Activated CD8-positive, alpha-beta memory T cell treated with anti-CD3 and anti-CD28 coated beads for 1 hour (primary cell): ENCODE measurements at places on chromosomes 5 and 9.
A peak's percentile ranks its signal among the peaks of the same experiment; 100 is the strongest.

DNA sequence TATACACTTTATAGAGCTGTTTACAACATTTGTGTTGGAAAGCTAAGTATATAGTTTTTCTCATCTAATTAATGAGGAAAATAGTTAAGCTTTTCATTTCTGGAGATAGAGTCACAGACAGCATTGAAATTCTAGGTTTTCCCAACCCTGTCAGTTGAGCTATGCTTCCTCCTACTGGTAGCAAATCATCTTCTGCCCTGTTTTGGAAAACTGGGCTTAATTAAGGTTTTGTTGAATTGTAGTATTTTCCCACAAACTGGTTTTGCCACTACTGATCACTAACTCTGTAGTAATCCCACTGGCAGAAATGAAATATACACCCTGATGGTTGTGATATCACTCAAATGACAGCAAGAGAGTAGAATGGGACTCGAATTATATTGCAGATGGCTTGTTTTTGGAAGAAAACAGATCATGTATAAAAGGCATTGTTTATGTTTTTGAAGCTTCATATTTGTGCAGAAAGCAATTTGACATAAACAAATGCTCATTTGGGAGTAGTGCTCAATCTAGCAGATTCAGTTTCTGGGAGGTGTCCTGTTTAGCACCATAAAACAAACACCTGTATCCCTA lies 46.6 kb downstream of the CD180 start:
- DNase-seq = no peak

GRCh38 chr9:91274949-91275492 lies 86.7 kb downstream of the AUH start:
- DNase-seq = no peak

DNA sequence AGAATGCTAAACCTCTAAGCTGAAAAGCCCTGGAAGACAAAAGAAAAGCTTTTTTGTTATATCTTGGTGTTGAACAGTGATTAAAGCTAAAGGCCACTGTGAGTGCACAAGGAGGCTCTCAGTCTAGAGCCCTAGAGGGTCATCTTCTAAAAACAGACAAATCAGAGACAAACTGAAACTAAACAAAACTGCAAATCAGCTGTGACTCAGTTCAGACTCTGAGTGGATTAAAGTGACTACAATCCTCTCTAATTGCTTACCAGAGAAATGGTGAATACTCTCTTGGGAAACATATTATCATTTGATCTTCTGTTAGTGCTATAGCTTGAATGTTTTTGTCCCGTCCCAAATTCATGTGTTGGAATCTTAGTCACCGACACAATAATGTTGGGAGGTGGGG lies 491.9 kb downstream of the CDH18 start:
- DNase-seq = no peak

DNA sequence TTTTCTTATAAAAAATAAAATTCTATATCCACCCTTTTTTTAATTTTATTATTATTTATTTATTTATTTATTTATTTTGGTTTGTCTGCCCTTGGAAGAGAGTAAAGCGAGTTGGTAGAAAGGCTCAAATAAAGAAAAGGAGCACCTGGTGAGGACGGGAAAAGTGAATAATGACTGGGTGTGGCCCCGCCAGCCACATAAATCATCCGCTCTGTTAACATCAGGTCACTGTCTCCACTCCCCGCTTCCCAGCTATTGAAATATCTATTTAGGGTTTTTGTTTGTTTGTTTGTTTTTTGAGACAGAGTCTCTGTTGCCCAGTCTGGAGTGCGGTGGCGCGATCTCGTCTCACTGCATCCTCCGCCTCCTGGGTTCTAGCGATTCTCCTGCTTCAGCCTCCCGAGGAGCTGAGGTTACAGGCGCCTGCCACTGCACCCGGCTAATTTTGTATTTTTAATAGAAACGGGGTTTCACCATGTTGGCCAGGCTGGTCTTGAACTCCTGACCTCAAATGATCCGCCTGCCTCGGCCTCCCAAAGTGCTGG lies 844 bp downstream of the POLR3G start:
- DNase-seq = no peak

- no peak for DNase-seq
These were observed 612.9 kb upstream of the TLE4 start for GRCh38 chr9:78958892-78959291.

GRCh38 chr5:39570403-39571027 lies 145.7 kb upstream of the DAB2 start:
- DNase-seq = no peak

- DNase-seq = no peak
These were observed 1.0 kb upstream of the EFNA5 start for GRCh38 chr5:107671742-107672210.

DNA sequence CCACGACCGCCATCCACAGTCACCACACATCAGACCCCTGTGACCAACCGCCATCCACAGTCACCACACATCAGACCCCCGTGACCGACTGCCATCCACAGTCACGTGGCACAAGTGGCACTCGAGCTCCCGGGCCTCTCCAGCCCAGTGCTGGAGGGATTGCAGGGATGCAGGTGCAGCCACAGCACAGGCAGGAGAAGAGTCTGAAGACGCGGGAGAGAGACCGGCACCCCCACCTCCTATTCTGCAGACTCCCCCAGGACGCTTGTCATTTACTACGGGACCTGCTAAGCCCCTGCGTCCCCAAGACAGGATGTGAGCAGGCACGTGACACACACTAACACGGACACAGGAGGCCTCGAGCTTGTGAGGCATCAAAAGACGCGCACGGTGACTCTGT lies 21.1 kb downstream of the TERT start:
- no peak for DNase-seq

DNA sequence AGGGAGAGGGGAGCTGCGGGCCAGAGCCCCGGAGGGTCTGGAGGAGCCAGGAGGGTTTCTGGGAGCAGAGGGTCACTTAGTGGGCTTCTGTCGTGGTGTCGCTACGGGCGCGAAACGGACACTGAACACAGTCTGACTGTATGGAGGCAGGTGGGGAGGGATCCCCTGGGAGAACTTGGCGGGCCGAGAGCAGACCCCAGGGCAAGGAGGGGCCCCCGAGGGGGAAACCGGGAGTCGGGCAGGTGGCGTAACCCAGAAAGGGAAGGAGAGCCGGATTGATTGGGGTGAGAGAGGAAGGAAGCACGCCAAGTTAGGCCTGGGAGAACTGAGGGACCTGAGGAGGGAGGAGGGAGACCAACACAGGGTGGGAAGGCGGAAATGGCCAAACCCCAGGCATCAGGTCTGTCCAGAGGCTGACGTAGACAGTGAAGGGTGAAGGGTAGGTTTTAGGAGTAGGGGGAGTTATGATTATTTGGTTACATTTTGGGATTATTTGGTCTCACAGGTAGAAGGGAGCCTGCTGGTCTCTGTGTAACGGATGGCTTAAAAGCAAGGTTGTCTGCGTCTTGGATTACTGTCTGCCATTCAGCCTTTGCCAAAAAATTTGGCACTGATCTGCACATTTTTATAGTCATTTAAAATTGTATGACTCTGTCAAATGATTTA lies 3.3 kb upstream of the MSMP start:
- no peak for DNase-seq

DNA sequence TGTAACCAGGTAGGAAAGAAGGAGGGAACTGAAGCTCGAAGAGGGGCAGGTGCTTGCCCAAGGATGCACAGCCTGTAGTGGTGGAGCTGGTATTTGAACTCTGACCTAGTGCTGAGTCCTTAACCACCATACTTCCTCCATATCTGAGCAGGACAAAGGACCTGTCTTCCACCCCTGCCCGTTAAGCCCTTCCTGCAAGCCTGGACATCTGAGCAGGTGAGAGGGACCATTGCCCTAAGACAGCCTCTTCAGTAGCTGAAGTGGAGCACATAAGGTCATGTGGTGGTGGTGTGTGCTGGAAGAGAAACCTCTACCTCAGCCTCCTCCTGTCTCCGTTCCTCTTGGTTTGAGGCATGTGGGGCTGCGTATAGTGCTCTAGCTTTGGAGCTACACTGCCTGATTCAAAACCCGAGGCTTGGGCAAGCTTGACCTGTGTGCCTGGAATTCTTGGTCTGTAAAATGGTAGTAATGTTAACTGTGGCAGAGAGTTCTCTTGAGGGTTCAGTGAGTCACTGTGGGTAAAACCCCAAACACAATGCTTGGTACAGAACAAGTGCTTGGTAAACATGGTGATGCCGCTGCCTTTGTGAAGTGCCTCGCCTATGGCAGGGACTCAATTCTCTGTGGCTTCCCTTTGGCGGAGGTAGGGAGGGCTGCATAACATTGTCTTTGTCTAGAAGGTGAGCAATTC lies 7.4 kb downstream of the GALNT10 start:
- peak; percentile 37 for DNase-seq

- no peak for DNase-seq
These were observed 353.6 kb downstream of the BNC2 start for GRCh38 chr9:16516891-16517290.

DNA sequence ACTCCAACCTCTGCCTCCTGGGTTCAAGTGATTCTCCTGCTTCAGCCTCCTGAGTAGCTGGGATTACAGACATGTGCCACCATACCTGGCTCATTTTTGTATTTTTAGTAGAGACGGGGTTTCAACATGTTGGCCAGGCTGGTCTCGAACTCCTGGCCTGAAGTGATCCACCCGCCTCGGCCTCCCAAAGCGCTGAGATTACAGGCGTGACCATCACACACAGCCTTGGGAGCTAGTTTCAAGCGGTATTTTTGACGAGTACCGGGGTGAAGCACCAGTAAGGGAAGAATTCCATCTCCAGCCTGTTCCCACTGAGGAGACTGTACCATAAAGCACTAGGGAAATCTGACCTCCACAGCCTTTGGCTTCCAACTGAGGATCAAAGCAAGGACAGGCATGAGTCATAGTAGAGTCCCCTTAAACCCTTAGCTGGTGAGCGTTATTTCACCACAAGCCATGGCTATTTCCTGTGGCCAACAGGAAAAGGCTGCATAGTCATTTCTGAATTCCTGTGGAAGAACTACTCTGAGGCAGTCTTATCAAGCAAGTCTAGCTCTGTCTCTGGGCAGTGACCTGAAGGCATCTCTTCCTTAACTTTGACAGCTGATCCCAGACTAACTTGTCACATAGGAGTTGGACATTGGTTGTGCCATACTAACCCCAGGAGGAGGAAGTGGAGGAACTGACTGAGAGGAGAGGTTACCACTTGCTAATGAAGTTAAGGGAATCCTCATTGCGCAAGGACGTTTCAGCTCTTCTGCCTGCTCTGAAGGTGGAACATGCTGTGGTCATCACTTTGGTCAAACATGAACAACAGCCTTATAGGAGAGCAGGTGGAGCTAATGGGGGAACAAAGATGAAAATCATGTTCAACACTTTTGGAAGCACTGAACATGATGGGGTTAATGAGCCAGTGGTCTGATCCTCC lies 85.8 kb upstream of the DMRT1 start:
- no peak for DNase-seq

DNA sequence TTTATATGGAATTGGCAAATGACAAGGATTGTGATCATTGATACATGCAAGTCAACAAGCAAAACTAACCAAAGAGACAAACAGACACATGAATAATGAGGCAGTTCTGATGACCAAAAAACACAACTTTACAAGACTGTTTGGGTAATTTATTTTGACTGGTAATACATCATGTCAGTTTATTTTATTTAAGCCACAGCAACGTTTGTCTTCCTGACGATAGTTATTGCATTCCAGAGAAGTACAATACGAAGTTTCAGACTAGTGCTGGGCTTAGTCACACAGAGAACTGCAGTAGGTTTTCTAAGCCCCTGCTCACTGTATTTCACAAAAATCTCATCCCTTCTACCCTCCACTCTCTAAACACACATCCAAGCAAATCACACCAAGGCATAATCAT lies 514.2 kb downstream of the RAB3C start:
- no peak for DNase-seq

GRCh38 chr5:32687499-32687831 lies 23.7 kb upstream of the NPR3 start:
- no peak for DNase-seq

DNA sequence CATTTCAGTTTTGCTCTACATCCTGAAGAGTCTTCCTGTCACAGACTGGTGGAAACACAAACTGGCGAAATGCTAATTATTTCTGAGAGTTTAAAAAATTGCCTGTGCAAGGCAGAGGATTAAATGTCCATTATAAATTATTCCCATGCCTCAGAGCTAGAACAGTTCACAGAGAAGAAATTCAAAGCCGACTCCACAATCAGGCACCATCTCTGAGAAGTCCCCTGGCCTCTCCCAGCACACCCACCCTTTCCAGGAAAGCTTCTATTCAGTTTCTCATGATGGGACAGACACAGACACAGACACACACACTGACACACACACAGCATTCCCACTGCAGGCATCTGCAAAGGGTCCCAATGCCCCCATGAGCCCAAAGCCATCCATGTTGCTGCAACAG lies 253.1 kb downstream of the DENND1A start:
- DNase-seq = no peak

GRCh38 chr5:14125262-14125661 lies 17.9 kb upstream of the TRIO start:
- DNase-seq = no peak

DNA sequence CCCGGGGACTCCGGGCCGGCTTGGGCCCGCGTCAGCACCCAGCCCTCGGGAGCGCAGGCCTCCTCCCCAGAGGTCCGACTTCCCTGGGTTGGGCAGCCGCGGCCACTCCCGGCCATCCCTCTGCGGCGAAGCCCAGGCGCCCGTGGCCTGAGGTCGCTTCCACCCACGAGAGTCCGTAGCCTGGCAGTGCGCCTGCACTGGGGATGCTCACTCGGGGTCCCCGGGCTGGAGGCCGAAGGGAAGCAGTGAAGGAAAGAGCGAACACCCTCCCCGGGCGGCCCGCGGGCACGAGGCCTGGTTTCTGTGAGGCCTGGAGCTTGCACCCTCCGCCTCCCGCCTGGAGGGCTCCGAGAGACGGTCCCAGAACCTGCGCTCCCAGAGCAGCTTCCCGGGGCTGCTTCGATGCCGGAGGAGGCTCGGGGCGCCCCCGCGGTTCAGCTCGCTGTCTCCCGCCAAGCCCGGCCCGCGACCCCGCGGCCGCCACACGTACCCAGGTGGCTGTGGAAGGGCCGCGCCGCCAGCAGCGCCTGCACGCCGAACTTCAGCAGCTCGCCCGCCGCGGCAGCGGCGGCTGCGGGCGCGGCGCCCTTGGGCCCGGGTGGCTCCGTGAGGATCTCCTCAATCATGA lies 607 bp downstream of the BARX1 start:
- DNase-seq = no peak

DNA sequence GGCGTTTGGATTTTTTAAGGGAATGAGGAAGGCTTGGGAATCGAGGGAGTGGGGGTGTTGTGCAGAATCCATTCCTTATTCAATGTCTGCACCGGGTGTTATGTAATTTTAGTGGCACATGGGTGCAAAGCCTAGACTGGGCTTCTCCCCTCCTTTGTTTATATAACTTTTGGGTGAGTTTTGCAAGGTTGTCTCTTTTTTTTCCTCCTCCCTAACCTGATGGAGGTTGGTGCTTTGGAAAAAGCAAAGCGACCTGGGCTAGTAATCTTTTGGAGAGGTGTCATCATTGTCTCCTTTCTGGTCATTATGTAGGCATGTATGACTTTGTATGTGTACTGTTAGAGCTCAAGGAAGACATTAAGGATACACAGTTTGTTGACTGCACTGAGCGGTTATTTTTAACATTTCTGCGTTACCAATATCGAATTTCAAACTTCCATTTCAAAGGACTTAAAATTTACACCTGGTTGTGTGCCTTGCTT lies 3.1 kb downstream of the SMARCA2 start:
- no peak for DNase-seq
